ENCODE measurements at places on chromosomes 1 and 21.

DNA sequence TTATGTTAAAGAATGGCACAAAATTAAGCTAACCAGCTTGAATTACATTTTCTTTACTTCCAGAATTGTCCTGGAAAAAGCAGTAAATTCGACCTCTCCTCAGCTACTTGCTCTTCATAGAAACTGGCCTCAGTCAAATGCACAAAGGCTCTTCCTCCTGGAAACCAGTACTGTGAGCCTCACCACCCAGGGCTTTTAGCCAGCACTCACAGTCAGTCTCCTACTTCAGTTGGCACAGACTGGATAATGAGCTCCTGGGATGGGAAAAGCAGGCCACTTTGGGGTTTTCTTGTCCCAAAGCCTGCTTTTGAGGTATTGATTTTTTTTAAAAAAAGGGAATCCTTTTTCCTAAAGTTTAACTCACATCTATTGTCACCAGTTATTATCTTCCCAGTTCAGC lies 40.4 kb downstream of the SCYL3 start:
- no peak for DNase-seq

DNA sequence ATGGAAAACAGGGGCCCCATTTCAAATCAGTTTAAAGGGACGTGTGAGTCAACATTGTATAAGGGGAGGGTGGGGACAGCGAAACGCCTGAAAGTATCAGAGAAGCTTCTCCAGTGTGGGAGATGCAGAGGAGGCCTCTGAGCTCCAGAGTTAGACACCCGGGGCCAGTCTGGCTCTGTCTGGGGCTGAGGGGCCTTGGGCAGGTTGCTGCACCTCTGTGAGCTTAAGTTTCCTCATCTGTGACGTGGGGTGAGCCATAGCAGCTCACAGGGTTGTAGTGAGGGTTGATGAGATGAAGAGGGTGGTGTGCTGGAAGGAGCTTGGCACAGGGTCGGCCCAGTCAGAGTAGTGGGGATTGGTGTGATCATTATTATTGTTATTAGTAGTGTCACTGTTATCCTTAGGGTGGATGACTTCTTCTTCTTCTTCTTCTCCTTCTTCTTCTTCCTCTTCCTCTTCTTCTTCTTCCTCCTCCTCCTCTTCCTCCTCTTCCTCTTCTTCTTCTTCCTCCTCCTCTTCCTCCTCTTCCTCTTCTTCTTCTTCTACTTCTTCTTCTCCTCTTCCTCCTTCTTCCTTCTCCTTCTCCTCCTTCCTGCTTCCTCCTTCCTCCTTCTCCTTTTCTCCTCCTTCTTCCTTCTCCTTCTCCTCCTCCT lies 282.0 kb downstream of the PTPRU start:
- no peak for DNase-seq

DNA sequence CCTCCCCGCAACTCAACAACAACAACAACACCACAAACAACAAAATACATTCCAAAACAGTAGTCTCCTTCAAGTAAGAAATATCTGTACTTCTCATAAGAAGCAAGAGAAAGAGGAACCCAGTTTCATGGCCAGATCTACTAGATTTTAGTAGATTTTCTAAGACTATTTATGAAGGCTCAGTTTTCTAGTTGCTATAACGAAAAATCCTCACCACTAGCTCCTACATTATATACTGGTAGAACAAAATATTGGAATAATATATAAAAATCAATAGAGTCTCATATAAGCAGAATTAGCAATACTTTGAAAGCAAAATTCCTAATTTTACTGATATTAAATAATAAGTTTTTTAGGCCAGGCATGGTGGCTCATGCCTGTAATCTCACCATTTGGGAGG lies 86.9 kb downstream of the LYST start:
- no peak for DNase-seq

GRCh38 chr1:162021124-162021523 lies 2.5 kb downstream of the OLFML2B start:
- no peak for DNase-seq
